Adrenal gland (tissue), 19 donors: ENCODE measurements at places on chromosomes 3 and 15. TPM values are rescaled to one million over a fixed set of nuclear protein-coding genes. Genes with fewer than 3 reads are reported as not detected.

Gene PLA1A
- 0.17 TPM for total RNA-seq

Gene ECE2
- total RNA-seq, result 0.27 TPM

Gene RPL32
- 971 TPM for total RNA-seq

Gene NANOGP8
- not detected for total RNA-seq

Gene WNT5A
- 2.1 TPM for total RNA-seq

Gene CP
- total RNA-seq, result 3.9 TPM

Gene C2CD4A
- 0.07 TPM for total RNA-seq

Gene NLGN1
- total RNA-seq, result 0.35 TPM

Gene CLRN1
- total RNA-seq, result 11.7 TPM

Gene TRPM1
- total RNA-seq, result not detected

Gene MITF
- 16.2 TPM for total RNA-seq

GRCh38 chr3:39166134-39166710 is 12.8 kb upstream of the CSRNP1 start:
- DNase-seq, result peak; percentile 34

DNA sequence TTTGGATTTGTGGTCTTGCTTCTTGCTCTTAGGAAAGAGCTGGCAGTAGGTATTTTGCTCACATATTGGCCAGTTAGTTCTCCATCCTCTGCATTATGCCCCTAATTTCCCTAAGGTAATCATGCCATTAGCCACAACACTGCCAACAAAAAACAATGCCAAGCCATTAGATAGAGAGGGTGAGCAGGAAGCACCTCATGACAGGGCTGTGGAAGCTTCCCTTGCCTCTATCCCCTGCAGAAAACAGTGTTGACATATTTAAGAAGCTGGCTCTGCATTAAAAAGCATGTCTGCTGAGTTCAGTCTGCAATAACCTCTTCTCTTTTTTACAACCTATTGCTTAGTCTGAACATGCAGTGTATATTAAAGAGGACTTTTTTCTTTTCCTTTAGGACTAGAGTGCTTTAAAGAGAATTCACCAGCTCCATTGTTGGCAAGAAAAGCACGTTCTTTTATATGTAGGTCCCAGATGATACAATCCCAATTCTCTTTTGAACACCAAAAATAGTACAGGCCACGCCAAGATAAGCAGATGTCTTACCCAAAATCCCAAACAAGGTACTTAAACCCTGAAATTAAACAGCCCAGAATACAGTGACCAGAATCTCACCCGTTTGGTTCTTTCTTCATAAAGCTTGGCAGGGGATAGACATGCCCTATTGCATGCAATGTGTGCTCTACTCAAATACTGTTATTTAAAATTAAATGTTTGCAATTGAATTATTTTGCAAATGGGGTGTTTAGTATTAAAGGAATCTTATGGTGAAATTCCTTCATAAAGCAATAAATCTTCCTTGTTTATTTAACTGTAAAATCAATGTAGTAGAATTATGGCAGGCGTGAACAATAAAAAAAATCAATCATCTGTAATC is 93.7 kb upstream of the UBE3A start:
- no peak for DNase-seq

- no peak for DNase-seq
These were observed 41.7 kb downstream of the OXSM start for GRCh38 chr3:25831578-25831977.

GRCh38 chr15:92668620-92669019 is 13.0 kb upstream of the FAM174B start:
- no peak for DNase-seq

DNA sequence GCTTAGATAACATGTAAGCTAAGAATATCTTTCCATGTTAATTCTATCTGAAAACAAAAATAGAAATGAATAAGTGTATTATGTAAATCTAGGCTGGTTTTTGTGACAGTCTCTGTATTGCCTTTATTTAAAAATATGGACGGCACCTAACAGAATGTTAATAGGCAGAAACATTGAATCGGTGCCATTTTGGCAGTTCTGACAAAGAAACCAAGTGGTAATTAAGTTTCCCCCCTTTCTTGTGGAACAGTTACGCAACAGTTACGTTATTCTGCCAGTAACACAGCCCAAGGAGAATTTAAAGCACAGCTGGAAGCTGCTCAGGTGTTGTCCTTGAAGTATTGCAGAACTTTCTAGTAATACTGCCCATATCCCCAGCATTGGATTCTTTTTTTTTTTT is 21.5 kb downstream of the LARS2 start:
- DNase-seq, result peak; percentile 44

- DNase-seq, result no peak
These were observed 489.8 kb upstream of the GOLIM4 start for GRCh38 chr3:168585544-168585943.

DNA sequence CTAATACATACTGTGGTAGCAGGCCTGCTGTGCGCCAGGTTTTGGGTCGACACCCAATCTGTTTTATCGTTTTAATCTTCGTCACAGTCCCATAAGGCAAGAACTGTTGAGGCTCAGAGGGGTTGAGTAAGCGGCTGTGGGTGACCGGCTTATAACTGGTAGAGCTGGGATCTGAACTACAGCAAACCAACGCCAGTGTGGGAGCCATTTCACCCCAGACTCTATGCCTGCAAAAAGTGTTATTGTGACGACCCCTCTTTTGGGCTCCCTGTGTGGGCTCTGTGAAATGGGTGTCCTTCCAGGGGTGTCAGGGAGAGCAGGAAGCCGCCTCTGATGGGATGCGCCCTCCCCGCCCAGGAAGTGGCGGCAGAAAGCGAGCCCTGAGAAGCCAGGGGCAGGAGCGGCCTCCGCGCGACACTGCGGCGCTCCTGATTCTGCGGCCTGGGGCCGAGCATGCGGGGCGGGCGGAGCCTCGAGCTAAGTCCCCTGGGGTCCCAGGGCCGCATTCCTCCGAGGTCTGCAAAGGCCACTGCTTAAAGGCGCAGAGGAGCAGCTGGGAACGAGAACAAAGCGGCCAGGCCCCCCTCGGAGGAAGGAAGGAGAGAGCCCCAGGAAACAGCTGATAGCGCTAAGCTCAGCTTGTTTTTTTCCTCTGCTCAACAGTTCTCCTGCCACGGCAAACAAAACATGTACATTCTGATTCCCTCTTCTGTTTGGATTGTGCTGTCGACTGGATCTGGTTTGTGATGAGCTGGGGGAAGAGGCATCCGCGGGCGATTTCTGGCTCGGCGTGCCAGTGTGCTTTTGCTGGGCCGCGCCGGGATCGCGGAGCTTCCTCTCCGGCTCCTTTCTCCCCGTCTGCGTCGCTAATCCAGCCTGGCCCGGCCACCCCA is 33.9 kb downstream of the GRK7 start:
- DNase-seq, result peak; percentile 50

- peak; percentile 70 for DNase-seq
These were observed 12.8 kb upstream of the SETMAR start for GRCh38 chr3:4290272-4290893.

- no peak for DNase-seq
These were observed 58.7 kb downstream of the TPRA1 start for GRCh38 chr3:127531821-127532220.

GRCh38 chr3:12255393-12255792 is 33.5 kb upstream of the PPARG start:
- no peak for DNase-seq

DNA sequence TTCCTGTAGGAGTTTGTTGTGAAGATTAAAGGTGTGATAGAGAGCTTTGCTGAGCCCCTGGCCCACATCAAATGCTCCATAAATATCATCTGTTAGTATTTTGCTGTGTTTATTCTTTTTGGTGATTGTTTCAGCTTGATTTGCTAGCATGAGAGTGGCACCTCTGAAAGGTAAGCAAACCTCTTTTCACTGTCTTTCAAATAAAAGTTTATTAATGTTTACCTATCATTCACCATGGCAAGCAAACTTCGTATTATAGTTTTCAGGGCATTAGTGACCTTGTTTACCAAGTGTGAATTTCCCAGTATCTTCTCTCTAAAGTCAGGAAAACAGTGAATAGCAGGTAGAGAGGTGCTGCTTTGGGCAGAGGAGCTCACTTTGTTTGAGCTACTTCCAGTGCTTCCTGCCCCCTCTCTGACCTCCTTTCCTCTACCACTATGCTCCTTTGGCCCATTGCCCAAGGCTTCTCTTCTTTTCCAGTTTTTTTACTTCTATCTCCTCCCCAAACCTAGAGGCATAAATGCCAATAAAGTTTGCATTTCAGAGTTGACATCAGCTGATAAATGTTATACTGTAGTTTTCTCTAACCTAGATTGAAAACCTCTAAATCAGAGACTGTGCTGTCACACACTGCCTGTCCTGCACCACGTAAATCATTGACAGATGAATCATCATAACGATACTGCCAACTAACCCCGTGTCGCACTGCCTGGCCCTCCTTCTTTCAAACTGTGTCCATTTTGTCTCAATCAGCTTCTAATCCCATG is 569.0 kb downstream of the TUSC7 start:
- DNase-seq, result peak; percentile 76

DNA sequence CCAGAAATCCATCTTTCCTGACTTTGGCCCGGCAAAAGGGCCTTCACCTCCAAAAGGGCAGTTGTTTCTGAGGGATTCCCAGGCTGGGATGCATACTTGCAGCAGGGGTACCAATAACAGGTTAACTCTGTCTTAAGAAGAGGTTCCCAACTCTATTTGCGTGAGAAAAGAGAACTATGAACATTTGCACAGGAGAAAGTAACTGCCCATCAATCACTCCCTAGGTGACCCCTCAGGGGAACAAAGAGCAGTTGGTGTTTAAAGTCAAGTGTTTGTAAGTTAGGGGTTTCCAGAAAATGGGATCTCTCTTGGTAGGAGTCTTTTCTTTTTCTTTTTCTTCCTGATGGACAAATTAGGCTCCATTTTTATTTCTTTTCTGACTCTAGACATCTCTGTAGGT is 97.3 kb downstream of the EPHB1 start:
- no peak for DNase-seq

GRCh38 chr3:117589454-117589853 is 879.9 kb downstream of the TUSC7 start:
- no peak for DNase-seq

GRCh38 chr15:40768521-40769273 is 1.1 kb upstream of the C15orf62 start:
- no peak for DNase-seq

GRCh38 chr15:56934269-56934668 is 15.8 kb downstream of the TCF12 start:
- no peak for DNase-seq

DNA sequence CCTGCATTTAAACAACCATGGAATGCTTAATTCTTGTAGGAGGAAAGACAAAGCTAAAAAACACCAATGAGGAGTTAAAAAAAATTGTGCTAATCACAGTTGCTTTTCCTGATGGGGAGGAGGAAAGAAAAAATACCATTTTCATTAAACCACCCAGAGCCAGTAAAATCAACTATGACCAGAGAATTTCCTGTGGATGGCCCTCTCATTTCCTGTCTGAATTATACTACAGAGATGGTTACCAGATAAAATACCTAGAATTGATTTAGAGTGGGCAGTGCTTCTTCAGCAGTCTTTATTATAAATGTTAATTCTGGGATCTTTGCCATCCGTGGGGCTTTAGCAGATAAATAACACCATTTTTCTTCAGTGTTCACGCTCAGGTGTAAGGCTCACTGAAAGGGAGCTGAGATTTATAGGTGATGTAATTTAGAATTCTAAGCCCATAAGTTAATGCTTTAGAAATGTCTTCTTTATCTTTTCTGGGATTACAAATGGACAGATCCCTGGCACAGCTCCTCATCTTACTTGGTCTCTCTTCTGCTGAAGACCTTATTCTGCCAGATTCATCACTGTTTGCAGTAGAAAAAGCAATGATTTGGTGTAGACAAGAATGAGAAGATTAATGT is 37.9 kb downstream of the RETNLB start:
- DNase-seq, result no peak

DNA sequence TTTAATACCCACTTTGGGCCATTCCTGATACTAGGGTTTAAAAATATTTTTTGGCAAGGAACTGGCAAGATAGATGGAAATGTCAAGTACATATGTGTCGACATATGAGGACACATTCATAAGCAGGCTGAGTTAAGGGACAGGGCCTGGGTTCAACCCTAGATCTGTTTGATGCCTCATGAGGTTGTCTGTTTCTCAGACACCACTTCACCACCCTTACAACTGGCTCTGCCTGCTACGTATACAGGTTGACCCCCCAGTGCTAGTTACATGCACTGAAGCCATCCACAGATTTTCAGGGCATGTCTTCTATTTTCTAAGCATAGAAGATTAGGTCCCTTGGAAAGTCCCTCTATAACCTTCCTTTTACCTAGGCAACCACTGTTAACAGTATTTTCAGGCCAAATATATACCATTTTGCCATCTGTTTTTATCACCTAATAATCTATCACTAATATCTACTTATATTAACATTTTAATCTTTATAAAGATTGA is 296.7 kb downstream of the PLCL2 start:
- DNase-seq, result no peak

GRCh38 chr15:63407612-63408011 is 26.0 kb upstream of the CA12 start:
- DNase-seq, result no peak

DNA sequence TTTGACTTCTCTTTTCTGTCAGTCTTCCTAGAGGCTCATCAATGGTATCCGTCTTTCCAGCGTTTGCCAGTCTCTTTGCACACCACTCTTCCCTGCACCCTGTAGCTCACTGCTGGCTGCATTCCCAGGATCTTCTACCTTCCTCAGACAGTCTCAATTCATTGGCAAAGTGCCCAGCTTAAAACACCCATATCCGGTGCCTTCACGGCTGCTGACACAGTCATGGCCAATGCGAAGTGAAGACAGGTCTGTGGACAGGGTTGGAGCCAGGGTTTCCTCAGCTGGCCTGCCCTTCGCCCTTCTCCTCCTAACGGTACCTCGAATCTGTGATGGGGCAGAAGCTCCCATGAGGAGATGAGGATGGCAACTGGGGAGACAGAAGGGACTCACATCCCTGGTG is 36.1 kb downstream of the PTH1R start:
- DNase-seq, result peak; percentile 84

DNA sequence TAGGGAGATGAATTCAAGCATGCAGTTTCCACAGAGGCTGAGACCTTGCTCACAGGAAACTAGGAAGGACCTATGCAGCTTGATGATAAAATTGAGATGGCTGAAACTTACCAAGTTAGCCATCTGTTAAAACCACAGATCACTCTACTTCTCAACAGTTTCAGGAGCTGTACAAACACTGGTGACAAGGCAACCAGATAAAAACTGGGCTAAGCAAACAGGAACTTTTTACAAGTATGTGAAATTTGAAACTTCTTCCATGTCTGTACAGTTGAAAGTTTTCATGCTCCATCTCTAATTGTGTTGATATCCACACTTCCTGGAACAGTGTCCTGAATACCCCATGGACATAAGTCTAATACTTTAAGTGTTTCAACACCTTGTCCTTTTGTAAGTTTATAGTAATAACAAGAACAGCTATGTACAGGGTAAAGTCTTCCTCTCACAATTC is 78.2 kb downstream of the FAIM start:
- DNase-seq, result no peak
